NCI-H446 (cell line): ENCODE measurements at places on chromosomes 6 and 20.

DNA sequence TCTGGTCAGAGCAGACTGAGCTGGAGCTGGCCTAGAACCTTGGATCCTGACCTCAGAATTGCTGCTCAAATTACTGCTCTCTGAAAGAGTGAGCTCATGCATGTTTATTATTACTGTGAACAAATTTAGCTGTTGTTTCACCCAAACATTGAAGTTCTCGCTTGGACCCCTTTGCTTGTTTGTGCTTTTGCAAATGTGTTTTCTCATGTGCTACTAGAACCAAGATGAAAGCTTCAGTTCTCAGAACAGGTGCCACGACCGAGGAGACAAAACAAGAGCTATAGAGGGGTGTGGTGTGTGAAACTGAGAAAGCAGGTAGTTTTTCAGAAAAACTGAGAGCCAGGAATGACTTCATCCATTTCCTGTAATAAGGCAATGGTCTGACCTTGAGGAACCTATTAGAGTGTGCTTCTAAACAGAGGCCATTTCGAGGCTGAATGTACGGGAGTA lies 50.0 kb upstream of the ESR1 start:
- no peak for DNase-seq

GRCh38 chr6:157672726-157673412 lies 150.2 kb upstream of the SNX9 start:
- no peak for DNase-seq

DNA sequence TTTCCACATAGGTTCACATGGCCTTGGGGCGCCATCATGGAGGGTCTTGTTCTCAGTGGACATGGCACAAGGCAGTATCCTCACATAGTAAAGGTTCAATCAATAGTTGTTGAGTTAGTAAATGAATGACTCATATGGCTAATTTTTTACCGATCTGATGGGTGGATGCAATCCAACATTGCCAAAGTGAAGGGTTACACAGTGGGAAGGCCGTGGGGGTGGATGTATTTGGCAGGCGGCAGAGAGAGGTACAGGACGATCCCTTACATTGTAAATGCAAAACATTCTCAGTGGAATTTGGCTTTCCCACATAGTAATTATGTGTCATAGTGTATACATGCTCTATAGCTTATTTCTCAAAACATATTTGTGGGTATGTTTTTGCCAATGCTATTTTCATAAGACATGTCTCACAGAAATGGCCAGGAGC lies 21.0 kb upstream of the PDE7B start:
- no peak for DNase-seq

- DNase-seq: no peak
These were observed 32.7 kb downstream of the COL21A1 start for GRCh38 chr6:56214703-56215101.

DNA sequence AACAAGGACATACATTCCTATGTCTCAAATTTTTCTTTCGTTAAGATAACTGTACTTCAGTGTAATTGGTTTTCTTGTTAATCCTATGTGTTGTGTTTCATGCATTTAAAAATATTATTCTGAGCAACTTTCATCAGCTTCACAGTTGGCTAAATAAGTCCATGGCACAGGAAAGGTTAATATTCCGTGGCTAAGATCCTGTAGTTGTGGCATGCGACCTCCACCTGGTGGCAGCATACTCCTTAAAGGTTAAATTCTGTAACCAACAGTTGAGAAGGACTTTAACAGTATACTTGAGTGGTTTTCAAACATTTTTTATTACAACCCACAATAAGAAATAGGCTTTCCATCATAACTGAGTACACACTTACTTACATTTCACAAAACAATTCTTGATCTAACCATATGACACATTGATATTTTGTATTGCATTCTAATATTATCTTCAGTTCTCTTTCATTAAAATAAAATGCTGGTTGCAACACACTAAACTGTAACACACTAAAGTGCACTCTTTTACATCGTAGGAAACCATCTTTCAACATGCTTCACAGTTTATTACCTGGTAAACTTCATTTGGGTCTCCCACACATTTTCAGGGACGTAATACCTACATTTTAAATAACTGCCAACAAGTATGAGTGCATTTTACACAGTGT lies 118.3 kb downstream of the SLX4IP start:
- peak; percentile 39 for DNase-seq

DNA sequence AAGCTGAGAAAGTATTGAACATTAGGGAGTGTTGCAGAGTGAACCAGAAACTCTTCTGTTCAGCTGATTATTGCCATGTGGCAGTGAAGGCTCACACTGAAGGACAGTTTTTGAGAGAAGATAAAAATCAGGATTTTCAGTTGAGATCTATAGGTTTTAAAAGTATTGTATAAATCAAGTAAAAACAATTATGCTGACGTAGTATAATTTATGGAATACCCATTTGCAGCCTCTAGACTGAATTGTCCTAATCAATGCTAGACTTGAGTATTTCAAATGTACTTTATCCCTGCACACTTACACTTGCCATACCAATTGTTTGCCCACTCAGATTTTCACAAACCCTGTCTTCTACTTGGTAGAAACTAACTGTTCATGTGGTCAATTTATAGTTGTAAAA lies 245.8 kb downstream of the FRK start:
- no peak for DNase-seq

- no peak for DNase-seq
These were observed 45.7 kb upstream of the TMEM181 start for GRCh38 chr6:158514176-158514575.

DNA sequence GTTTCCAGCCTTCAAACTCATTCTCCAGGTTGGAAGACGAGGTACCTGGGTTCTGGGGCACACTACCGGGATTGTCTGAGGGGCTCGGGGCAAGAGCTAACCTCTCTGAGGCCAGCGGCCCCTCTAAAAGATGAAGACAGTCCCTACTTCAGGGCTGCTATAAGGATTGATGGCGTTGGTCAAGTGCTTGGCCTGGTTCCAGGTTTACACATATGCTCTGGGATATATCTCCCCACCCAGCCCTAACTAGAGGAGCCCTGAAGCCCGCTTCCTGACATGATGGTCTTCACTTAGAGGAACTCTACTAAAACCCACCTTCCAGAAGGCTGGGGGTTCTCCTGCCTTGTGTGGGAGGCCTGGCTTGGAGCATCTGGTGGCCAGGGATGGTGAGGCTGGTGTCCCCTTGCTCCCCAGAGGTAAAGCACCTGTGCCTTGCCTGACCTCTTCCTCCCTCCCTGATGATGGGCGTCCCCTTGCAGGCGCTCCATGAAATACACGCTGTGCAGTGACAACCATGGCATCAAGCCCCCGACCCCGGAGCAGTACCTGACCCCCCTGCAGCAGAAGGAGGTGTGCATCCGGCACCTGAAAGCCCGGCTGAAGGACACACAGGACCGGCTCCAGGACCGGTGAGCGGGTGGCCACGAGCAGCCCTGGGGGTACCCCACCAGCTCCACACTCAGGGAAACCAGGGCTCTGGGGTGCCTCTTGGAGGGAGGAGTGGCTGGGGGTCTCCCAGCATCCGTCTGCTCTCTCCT lies 28.7 kb downstream of the SDCBP2 start:
- DNase-seq: no peak

- no peak for DNase-seq
These were observed 30.3 kb upstream of the GCM1 start for GRCh38 chr6:53178837-53179432.

- DNase-seq: no peak
These were observed 23.4 kb downstream of the COL21A1 start for GRCh38 chr6:56223995-56224394.

DNA sequence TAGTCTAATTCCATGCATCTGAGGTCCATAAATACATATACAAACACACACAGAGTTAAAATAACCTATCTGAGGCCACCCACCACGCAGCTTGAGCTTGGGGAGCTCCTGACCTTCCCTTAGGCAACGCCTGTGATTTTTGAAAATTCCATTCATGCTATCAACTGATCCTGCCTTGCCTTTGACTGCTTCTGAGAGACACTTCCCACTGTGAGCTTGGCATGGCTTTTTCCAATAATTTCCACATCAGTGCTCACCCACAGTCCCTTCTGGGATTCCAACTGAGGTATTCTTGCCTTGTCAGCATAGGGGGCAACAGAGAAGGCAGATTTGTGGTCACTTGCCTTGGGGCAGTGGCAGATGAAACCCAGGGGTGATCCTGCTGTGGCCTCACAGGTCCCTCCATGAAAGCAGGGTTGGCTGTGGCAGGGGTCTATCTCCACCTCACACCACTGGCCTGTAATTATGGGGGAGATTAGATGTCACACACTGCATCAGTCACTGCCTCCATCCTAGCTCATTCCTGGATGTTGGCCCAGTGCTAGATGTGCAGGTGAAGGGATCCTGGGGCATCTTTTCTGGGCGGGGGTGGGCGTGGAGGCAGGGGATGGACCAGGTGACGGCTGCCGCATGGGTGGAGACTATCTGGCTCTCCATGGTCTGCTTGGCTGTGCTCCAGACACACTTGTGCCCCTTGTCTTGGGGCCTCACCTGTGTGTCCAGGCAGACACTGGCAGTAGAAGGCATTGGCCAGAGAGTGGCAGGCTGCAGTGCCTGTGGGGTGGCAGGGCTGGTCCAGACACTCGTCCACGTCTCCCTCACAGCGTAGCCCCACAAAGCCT lies 11.2 kb upstream of the GPSM3 start:
- no peak for DNase-seq

DNA sequence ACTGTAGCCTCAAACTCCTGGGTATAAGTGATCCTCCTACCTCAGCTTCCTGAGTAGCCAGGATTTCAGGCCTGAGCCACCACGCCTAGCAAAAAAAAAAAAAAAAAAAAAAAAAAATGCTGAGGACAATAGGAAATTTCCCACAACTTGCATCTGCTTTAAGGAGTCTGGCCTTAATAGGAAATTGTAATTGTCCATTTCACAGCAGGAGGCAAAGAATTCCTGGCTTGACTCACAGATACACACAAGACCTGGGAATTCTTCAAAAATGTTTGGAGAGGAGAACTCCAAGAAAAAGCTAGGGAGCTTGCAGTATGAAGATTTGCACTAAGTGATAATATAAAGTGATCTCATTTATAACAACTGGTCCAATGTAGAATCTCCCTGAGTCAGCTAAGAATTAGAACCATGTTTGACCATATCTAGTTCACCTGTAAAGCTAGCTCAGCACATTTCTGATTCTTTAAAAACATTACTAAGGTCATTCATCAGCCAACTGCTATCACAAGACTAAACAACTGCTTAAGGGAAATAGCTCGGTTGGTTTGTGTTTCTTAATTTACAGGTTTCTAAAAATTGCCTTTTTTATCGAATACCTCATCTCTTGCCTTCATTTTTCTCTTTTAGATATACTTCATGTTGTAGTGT lies 80.2 kb upstream of the SLC2A12 start:
- DNase-seq: no peak

DNA sequence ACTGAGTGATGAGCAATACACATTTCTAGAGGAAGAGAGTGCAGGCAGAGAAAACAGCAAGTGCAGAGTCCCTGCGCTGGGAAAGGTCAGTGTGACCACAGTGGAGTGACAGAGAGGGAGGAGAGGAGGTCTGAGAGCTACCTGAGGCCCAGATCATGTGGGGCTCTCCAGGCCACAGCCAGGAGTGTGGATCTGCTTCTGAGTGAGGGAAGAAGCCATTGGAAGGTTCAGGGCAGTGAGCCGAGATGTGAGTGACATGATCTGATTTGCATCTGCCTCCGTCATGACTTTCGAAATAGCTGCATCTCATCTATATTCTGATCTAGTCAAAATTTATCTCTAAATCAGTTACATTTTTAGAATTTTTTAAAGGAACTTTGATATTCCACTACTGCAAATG lies 367.1 kb downstream of the PREX1 start:
- DNase-seq: no peak

DNA sequence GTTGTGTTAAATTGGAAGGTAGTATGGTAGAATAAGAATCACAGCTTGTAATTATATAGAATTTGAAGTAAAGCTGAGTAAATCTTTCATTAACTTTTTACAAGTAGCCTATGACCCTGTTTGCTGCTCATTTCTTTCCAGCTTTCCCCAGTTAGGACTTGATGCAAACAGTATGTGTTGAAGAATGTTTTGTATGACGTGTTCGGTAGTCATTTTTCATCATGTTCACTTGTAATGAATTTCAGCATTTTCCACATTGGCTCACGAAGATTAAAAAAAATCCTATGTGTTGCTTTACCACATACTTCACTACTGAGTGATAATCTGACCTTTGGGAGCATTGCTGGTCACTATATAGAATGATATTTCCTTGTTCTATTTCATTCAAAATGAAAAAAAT lies 162.4 kb downstream of the CDKAL1 start:
- no peak for DNase-seq

DNA sequence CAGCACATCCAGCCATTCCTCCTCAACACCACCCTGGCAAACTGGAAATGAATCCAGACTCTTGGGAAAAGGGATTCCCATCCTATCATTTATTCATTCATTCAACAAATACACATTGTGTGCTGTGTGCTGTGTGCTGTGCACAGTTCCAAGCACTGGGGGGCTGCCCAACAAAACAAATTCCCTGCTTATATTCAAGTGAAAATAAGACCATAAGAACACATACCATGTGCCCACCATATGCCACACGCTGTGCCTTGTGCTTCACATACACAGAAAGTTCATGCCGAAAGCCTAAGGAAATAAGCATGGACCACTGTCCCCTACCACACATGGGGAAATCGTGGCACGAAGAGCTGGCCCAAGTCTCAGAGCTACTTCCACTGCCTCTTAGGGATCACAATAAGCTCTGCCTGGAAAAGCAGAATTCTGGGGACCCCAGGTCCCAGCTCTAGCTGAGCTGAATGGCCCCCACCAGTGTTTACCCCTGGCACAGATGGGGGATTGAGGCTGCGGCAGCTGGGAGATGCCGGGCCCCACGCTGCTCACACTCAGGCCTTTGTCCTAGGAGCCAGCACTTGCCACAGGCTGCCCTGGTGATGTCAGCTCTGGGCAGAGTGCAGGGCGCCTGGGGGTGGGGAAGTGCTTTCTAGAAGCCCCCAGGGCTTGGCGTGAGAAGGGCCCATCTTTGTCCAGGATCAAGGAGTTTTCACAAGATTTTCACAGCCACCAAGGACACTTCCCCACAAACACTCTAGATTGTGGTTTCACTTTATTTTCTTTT lies 99.6 kb downstream of the PREX1 start:
- DNase-seq: peak; percentile 26

GRCh38 chr6:133568970-133569889 lies 319.7 kb upstream of the TCF21 start:
- DNase-seq: peak; percentile 69

DNA sequence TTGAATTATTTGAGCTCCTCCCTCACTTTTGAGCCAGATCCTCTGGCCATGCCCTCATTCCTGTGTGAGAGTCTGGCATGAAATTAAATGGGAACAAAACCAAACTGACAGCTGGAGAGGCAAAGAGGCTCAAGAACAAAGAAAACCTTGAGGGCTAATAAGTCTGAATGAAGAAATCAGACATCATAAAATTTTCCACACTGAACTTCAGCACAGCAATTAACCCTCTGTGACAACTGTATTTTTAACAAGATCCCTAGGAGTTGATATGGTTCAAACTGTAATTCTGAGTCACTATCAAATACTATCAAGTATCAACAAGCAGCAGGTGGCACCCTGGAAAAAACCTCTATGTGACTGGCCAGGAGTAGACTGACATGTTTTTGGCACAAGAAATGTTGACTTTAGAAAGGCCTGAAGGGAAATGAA lies 109.4 kb upstream of the EMILIN3 start:
- DNase-seq: peak; percentile 92

GRCh38 chr20:45301824-45302271 lies 4.8 kb upstream of the RBPJL start:
- no peak for DNase-seq
